Nucleus accumbens (tissue), 56 donors: ENCODE measurements at places on chromosomes 12 and 14.

GRCh38 chr14:38056270-38056669 is 151.4 kb upstream of the SSTR1 start:
- DNase-seq: no peak

DNA sequence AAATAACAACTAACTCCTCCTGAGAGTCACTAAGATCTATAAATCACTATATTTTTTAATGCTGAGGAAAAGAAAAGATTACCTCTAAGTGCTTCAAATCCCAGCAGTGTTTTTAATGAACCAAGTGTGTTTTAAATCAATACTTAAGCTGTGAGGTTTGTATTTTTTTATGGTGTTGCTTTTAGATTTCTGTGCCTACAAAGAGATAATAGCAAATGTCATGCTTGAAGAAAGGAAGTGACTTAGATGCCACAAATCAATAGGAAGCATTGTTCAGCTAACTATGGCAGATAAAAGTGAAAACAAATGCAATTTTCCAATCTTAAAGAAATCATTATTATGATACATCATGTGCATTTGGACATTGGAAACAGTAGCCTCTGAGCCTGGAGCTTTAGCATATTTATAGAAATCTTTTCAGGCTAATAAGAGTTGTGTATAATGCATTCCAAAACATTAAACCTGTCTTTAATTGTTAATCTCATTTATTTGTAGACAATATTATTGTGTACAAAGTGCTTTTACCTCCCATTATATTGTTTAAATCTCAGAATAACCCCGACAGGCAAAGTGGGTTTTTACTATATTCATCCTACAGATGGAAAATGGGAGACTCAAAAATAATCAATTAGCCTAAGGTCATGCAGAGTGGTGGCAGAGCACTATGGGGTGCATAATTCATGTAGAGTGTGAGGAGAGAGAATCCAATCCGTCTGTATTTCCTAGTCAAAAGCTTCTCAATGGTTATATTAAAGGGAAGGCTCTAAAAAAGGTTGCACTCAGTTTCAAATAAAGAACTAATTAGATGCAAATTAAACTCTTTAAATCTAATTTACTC is 486.2 kb downstream of the NAV3 start:
- DNase-seq: no peak

DNA sequence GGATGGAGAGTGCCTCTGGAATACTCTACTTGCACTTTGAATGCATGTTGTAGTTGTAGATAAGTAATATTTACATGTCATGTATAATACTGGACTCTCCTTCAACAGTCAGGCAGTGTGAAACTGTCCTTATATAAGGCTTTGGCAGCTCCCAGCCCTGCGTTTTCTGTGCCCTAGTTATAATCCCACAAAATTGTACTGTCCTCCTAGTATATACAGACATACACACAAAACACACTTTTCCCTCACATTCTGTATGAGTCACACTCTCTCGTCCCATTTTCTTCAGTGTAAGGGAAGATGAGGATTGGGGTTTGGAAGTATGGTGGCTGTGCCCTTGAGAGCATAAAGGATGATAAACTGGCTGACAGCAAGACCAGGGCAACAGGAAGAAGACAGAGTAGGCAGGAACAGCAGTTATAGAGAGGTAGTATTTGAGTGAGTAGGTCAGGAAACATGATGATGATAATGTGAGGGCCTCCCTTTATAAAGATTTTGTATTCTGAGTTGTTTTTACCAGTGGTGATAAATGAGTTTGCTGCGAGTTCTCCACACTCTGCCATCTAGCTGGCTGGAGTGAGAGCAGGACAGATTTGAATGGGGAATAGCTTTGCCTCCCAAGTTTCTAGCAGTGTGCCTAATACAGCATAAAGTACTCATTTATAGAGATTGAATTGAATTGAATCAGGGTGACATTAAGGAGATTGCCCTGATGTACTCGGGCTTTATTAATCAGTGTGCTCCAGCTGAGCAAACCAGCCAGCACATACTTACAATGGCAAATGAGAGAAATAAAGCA is 5.0 kb downstream of the CREBL2 start:
- DNase-seq: no peak

GRCh38 chr12:104714369-104714768 is 243.7 kb downstream of the SLC41A2 start:
- no peak for DNase-seq

- DNase-seq: no peak
Observed at GRCh38 chr12:27973487-27973890, 956 bp upstream of the PTHLH start.

DNA sequence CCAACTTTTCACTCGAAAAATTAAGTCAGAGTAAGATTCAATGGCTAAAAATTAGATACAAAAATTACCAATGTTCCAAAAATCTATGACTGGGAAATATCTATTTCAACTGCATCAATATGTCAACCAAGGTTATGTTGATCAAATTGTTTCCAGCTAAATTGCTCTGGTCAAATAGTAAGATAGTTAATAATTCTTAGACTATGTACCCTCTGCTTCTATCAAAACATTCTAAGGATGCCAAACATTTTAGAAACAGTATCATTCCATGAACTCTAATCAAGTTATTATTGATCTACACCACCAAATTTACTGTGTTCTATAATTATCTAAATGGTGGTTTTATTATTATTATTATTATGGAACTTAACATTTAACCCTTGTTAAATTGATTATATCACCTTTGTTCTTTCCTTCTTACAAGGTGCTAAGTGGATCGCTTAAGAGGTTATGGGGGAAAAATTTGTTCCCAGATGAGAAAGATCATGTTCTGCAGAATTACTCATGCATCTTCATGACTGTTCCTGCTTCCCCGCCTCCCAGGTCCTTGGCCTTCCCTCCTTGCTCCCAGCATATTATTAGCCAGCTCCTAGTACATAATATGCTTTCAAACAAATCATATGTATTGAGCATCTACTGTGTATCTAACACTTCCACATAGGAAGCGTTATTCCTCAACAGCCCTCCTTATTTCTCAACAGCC is 240.5 kb upstream of the KRR1 start:
- DNase-seq: no peak

DNA sequence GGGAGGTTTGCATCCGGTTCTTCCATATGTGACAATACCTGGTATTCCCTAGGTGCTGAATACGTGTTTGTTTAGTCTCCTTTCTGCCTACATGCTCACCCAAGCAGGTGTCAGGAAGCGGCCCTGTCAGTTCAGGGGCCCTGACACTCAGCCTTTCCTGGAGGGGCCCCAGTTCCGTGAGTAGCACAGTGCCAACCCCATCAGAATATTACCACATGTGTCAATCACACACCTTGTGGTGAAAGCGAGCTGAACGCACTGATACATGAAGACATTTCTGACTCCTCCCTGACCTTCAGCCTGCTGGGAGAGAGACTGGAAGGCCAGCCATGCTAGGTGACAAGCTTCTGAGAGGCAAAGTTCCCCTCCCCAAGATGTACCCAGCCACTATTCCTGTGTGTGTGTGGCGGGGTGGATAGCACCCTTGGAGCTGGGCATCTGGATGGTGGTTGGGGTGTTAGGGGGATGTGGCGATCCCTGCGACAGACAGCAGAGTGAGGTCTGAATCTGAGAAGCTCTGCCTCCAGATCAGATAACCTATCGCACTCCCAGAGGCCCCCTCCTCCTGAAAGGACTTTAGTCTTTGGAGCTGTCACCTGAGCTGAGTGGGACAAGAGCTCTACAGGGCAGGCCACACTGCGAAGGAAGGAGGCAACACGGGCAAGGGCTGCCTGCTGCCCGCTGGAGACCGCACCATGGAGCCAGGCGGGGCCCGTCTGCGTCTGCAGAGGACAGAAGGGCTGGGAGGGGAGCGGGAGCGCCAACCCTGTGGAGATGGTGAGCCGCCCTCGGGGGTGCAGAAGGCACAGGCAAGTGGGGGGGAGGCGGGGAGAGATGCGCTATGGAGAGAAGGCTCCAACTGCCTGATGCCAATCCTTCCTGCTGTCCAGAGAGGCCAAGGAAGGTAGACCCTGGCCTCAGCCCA is at the start of gene SOAT2:
Gene SOAT2, plus strand, starts transcription at position 604 of the 925 bp plus-strand sequence. Its CDS starts 92 bp downstream, at position 696.
- no peak for DNase-seq

GRCh38 chr12:8630131-8630530 is 17.5 kb upstream of the AICDA start:
- no peak for DNase-seq

DNA sequence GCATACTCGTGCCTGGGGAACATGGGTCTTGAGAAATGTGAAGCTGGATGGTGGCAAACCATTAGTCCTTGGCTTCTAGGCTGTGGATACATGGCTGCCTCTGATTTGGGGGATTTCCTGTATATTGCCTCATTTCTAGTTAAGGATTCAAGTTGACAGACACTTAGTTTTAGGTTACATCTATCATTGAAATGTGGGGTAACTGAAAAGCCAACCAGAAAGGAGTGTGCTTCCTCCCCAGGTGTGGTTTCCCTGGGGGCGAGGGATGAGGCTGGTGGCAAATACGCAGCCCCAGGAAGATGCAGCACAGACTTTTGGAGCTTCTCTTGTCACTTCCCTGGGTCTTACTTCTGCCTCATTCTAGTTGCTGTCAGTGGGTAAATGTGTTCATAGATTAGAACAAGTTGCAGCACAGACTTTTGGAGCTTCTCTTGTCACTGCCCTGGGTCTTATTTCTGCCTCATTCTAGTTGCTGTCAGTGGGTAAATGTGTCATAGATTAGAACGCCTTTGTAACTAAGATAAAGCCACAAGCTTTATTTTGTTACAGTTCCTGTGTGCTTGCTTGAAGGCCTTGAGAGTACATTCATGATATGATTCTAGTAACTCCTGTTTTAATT is 85.1 kb downstream of the BORCS5 start:
- DNase-seq: no peak

DNA sequence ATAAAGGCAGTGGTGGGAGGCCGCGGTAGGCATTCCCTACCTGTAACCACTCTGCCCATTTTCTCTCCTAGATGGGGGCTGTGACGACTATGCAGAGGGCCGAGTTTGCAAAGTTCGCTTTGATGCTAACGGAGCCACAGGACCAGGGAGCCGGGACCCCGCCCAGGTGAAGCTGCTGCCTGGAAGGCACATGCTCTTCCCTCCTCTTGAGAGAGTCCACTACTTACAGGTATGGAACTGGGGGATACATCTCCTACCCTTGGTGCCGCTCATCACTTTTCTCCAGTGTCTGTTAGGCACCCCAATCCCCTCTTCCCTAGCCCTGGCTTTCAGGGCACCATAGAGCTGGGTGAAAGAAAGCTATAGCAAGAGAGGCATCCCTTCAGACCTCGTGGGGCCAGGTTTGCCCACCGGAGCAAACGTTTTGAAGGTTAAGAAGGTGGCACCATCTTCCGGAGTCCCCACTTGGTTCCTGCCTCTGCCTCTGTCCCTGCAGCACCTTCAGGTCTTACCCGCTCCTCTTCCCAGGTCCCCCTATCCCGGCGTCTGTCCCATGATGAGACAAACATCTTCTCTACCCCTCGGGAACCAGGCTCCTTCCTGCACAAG is 2.0 kb upstream of the P3H3 start:
- DNase-seq: no peak

DNA sequence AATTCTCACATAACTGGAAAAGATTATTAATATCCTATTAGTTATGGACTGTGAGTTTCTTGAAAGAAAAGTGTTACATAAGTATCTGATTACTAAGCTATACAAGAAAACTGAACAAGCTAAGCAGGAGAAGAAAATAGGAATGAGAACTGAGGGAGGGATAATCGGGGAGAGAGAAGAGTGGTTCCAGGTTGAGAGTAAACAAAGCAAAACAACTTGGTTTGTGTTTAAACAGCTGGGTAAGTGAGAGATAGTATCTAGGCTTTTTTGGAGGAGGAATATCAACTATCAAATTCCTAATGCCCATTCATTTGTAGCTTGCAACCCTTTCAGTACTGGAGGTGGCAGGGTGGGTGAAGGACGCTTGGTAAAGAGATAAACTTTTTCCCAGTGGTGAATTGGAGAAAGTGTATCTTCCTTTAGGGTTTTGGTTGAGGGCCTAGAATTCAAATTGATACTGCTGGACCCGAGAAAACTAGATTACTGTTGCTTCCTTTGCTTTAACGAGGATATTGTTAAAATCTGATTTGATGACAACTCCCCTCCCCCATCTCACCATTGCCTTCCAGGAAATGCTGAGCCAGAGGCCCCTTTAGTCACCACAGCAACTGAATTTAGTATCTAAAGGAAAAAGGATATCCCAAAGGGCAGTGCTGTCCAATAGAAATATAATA is 2.0 kb upstream of the SLC2A3 start:
- no peak for DNase-seq

DNA sequence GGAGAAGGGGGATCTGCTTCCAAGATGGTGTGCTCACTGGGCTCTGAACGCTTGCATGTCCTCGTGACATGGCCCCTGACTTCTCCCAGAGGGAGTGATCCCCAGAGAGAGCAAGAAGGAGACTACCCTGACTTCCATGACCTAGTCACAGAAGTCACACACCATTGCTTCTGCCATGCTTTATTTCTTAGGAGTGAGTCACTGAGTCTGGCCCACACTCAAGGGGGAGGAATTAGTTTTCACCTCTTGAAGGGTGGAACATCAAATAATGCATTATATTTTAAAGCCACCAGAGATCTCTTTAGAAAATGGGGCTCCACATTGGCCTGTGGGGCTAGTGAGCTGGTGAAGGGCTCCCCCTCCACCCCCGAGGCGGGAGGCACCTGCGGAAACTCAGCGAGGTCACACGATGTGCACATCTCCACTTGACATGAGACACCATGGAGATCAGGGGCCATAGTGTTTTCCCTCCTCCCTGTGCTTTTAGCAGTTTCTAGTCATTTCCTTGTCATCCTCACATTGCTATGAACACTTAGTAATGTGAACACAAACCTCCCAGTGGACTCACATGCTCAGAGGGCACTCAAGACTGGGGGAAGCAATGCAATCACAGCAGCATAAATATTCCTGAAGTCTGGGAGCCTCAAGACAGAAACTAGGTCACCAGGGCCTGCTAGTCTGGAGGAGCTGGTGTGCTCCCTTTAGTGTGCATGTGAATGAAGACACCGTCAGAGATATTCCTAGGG is 87.4 kb upstream of the FZD10 start:
- no peak for DNase-seq

GRCh38 chr12:64911081-64911480 is 86.6 kb downstream of the TBC1D30 start:
- DNase-seq: no peak

DNA sequence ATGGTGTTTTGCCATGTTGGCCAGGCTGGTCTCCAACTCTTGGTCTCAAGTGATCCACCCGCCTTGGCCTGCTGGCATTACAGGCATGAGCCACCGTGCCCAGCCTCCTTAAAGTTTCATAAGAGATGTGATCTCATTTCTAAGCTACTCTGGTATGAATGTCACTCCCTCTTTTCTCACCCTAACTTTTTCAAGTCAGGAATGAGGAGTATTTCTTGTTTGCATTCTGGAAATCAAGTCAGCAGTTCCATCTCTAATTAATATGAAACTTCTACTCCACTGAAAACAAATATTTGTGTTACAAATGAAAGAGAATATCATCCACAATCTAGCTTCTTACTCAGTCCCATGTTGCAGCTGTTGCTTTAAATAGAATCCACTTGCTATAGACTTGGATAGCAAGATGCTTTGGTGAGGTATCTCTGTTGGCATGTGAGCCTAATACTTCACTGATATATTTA is 61.3 kb downstream of the ARF6 start:
- DNase-seq: no peak

DNA sequence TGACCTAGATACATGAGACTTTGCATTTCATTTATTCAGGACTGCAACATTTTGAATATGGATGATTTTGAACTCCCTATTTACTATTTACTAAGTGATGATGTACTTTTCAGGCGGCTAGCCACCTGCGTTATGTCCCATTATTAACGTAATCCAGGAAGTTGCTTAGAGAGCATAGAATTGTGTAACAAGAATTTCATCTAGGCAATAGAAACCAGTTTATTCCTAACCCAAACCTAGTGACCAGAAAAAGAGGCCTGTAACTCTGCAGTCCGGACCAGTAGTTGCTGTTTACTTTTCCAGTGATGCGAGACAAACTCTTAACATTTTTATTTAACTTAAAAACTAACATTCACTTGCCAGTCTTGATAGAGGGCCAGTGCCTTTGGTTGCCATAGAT is 12.3 kb downstream of the NUDT4 start:
- no peak for DNase-seq
